Panc1 (cell line): ENCODE measurements at places on chromosomes 3 and 15.

DNA sequence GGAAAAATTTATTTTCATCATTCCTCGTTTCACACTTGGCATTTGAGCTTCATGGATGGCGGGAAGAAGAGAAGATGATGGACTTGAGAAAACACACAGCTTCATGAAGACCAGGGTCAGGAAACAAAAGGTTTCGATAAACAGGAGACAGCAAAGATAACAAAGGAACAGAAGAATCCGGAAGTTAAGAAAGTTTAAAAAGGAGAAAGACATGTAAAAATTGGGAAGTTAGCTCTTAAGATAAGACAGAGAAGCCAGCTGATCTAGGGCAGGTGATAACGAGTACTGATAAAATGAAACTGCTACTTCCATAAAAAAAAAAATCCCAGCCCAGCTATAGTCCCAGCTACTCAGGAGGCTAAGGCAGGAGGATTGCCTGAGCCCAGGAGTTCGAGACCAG, 23.9 kb downstream of the IL5RA start:
- no peak for DNase-seq

- DNase-seq: no peak
Measured at GRCh38 chr3:159174715-159175692, 373.1 kb downstream of the MFSD1 start.

GRCh38 chr3:45035441-45036301, 9.6 kb downstream of the CLEC3B start:
- no peak for DNase-seq

DNA sequence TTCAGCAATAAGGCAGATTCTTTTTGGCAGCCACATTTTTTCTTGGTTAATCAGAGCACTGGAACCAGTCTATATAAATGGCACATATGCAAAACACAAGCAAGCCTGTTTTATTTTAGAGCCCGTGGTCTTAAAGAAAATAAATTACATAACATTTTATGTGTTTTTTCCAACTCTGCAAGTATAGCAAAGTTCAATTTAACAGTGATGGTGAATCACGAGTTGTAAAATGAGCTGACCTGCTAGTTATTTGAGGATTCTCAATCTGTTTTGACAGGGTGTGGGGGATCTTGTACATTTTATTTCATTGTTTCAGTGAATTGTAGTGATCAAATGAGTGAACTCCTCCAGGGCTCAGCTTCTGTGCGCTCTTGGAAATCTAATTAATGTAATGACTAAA, 2.7 kb downstream of the ARHGEF26 start:
- no peak for DNase-seq

DNA sequence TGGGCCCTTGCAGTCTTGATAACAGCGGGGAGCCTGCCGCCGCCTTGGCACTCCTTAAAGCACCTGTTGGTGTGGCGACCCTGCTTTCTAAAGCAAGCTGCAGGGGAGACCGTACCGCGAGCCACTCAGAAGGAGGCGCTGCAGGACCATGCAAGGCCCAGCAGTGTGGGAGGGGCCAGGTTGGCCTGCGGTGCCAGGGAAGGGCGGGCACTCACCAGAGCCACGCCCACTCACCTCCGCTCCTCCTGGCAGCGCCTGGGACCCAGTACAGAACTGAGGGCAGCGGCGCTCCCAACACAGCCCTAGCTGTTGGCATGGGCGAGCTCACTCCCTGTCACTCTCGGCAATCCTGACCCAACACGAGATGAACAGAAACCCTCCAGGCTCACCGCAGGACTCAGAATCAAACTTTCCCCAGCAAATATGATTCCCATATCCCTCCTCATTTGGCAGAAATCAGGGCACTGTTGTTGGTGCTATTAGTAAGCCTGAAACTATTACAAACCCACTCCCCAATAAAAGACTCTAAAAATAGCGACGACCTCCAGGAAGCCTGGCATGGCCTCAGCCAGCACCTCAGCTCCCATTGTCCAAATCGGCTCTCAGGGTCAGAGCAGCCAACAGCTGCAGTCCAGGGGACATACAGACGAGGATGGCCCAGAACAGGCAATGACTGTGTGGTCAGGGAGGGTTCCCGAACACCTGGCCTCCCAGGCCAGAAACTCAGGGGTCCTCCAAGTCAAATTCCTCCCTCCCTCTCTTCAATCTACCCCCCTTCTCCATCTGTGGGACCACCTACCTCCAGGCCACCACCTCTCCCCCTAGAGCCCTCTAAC, 77.2 kb downstream of the TBC1D2B start:
- no peak for DNase-seq

DNA sequence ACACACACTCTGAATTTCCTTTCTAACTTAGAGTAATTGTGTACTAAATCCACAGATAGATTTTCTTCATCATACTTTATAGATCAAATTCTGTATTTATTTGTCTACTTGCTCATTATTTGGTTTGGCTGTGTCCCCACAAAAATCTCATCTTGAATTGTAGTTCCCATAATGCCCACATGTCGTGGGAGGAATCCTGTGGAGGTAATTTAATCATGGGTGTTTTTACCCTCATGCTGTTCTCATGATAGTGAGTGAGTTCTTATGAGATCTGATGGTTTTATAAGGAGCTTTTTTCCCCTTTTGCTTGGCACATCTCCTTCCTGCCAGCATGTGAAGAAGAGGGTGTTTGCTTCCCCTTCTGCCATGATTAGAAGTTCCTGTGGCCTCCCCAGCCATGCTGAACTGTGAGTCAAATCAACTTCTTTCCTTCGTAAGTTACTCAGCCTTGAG, 198.3 kb upstream of the TGFBR2 start:
- DNase-seq: no peak

GRCh38 chr3:139642996-139643395, 34.8 kb downstream of the NMNAT3 start:
- DNase-seq: no peak

GRCh38 chr3:174439331-174440252, 419.5 kb upstream of the NAALADL2 start:
- DNase-seq: peak; percentile 82

DNA sequence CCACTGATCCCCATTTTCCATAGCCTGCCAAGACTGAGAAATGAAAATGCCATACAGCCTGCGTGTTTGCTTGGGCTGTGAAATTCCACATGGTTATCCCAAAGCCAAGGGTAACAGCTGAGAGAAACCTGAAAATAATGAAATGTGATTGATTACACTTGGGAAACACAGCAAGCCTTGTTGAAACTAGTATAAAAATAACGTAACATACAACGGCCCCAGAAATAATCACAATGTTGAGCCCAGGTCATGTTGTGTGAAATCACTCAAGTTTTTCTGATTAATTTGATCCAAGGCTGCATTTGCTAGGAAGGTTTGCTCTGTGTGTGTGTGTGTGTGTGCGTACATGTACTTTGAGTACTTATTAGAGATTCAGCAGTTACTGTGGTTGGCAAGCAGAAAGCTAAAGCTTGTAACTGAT, 269.0 kb downstream of the OXSM start:
- no peak for DNase-seq

DNA sequence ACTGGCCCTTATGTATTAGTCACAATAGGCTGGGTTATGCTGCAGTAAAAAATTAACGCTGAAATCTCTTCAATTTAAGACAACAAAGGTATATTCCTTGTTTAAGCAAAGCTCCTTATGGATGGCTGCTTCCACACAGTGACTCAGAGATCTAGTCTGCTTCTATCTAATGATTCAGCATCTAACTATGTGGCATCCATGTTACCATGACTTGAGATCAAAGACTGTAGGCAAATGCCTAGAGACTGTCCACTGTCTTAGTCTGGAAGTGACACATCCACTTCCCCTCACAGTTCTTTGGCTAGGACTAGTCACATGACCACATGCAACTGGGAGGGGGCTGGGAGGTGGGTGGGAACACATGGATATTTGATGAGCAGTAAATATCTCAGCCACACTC, 61.3 kb upstream of the PSMD6 start:
- no peak for DNase-seq

- DNase-seq: no peak
Measured at GRCh38 chr15:101614001-101614585, 38.1 kb downstream of the TM2D3 start.

- DNase-seq: no peak
Measured at GRCh38 chr3:120526011-120526870, 69.9 kb upstream of the NDUFB4 start.

DNA sequence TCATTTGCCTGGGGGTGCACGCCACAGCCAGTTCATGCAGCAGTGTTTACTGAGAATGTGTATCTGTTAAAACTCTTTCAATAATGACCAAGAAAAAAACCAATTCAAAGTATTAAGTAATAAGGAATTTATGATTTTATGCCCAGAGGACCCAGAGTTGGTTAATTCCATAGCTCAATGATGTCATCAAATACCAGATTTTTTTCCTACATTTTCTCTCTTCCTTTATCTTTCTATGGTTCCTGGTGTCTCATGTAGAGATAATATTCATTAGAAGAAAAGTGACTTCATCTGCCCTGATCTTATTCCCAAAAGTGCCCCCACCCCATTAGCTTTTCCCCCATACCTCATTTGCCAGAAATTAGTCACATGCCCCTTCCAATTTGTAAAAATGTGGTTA, 44.6 kb upstream of the LMCD1 start:
- no peak for DNase-seq
